ENCODE measurements at places on chromosomes 3 and 15.

DNA sequence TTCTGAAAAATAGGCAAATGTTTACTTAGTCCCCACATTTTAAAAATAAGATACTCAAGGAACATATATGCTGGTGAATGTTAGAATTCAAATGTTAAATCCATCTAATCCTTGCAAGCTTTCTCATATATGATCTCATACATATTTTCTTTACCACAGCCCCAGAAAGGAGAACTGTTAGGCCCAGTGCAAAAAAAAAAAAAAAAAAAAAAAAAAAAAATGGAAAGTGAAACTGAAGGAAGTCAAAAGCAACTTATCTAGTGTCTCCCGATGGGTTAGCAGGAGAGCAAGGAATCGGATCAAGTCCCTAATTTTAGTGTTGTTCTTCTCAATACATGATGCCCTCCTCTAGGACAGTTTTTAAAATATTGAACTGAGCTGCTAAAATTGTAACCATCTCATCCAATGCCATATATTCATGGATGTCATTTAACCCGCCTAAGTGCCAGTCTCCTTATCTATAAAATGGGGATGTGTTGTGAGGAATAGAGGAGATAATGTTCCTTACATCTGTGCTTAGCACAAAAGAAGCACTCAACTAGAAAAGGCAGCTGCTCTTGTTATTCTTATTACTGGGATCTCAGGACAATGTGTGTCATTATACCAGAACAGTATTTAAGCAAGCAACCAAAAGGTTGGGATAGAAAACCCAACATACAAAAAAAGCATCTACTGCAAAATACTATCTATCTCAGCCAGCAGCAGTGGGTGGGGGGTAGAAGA is 279.7 kb downstream of the MAGI1 start:
- peak; percentile 19 for DNase-seq

- no peak for DNase-seq
Observed at GRCh38 chr3:84440291-84440690, 518.5 kb upstream of the CADM2 start.

DNA sequence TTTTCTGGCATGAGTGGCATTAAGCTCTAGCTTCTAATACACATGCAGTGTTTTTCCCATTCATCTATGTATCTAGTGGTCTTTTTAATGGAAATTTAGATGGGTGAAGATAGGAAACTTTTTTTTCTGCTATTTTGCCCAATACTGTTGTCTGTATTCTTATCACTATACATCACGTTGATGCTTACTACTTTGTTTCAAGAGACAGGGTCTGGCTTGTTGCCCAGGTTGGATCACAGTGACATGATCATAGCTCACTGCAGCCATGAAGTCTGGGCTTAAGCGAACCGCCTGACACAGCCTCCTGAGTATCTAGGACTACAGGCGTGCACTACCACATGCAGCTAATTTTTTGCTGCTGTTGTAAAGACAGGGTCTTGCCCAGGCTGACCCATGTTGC is 84.6 kb downstream of the PEAK1 start:
- DNase-seq = peak; percentile 39

GRCh38 chr3:69747511-69748258 is 8.4 kb downstream of the MITF start:
- peak; percentile 85 for DNase-seq

DNA sequence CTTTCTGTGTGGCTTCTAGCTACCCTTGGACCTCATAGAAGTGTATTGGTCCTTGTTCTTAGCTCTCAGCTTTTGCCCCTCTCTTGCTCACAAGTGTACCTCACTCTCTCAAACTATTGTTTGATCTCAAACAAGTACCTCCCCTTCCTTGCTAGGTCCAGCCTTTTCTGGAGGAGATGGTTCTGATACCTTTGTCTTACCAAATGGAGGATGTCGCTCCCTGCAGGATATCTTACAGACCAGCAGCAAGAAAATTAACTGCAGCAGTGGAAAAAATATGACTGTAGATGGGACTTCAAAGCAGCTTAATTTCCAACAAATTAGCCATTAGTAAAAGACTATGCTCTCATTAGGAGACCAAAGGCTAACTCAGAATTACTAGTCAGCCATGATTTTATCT is 388.1 kb upstream of the ROBO2 start:
- DNase-seq = no peak

GRCh38 chr15:70375006-70375431 is 277.3 kb upstream of the TLE3 start:
- DNase-seq = peak; percentile 52

GRCh38 chr15:92820236-92821021 is 79.7 kb upstream of the CHD2 start:
- DNase-seq = peak; percentile 91

- DNase-seq = peak; percentile 97
Observed at GRCh38 chr15:73633991-73634495, 854 bp upstream of the NPTN start.

DNA sequence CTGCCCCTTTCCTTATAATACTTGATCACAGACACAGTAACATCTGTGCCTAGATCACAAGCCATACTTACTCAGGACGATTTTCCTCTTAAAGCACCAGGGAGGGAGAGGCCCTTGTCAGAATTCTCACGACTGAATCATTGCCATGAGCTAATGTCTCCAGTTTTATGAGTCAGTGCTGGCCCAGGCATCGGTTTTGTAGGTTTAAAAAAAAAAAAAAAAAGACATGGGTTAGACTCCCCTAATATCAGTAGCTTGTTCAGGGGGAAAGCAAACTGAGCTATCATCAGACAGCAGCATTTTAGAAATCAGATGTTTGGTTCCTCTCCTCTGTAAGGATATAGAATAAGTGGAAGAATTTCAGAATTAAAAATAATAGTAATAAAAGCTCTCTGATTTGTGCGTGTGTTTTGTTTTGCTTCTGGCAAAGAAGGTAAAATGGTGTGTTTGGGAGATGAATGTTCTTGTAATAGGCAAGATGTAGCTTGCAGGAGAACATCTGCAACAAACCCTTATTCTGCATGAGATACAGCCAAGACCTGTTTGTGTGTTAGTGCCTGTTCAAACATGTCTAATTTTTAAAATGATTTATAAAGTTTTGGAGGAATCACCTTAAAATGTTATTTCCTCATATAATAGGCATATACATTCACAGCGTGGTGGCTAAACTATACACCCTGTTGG is 193.6 kb downstream of the TP63 start:
- peak; percentile 79 for DNase-seq

- DNase-seq = peak; percentile 82
Observed at GRCh38 chr3:9883706-9884554, 3.9 kb upstream of the CIDEC start.

All from EH (cell line).